Fibroblast of skin of right biceps (primary cell): ENCODE measurements at places on chromosomes 11 and 22.
A peak's percentile ranks its signal among the peaks of the same experiment; 100 is the strongest.

GRCh38 chr22:50657925-50658324, 14.7 kb upstream of the SHANK3 start:
- no peak for DNase-seq

GRCh38 chr11:62061356-62062222, 62.2 kb upstream of the INCENP start:
- no peak for DNase-seq

GRCh38 chr11:73186886-73187285, 31.2 kb upstream of the P2RY2 start:
- DNase-seq: no peak

DNA sequence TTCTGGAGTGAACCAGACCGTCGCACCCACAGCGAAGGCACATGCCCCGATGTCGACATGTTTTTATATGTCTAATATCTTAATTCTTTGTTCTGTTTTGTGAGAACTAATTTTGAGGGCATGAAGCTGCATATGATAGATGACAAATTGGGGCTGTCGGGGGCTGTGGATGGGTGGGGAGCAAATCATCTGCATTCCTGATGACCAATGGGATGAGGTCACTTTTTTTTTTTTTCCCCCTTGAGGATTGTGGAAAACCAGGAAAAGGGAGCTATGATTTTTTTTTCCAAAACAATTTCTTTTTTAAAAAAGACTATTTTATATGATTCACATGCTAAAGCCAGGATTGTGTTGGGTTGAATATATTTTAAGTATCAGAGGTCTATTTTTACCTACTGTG, 49.2 kb upstream of the OR4B1 start:
- peak; percentile 55 for DNase-seq

GRCh38 chr22:47836957-47837356, 1074.5 kb downstream of the TBC1D22A start:
- DNase-seq: peak; percentile 96

DNA sequence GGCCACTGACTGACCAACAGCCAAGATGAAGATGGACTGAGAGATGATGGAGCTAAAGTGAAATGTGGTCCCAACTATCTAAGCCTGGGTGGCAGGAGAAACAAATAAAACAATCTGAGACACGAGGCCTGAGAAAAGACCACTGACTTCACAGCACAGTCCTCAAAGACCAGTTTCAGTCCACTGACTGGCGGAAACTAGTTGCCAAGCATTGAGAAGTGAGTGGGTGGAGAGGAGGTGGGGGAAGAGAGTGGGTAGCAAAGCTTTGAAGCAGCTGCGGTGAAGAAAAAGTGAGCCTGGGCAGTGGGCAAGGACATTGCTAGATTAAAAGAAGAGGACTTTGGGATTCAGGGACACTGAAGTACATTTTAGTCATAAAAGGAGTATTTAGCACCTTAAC, 1.9 kb downstream of the MS4A1 start:
- DNase-seq: no peak

DNA sequence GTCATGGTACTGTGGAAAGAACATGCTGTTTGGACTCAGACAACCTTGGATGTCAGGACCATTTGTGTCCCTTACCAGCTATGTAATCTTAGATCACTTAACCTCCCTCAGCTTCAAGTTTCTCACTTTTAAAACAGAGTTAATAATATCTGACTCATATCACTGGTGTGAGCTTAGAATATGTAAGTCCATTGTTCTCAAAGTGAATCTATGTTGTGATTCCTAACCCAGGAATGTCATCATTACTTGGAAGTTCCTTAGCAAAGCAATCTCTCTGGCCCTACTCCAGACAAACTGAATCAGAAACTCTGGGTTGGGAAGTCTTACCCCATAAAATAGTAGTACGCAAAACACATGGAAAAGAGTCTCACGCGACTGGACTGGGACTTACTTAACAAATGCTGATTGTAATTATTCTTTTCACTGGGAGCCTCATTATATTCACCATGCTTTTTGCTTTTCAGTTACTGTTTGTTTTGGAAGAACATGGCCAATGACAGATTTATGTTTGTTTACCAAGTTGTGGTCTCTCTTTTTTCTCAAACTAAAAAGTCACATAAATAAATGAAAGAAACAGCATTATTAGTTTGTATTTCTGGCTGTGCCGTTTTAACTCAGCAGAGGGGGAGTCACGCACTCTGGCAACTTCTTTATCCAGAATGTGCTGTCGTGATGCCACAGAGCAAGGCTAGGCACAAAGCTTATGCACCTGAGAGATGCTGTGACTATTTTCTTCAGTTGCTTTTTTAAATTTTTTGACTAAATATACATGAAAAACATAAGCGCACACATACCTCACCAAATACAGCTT, 217.7 kb upstream of the CTSC start:
- DNase-seq: peak; percentile 99

DNA sequence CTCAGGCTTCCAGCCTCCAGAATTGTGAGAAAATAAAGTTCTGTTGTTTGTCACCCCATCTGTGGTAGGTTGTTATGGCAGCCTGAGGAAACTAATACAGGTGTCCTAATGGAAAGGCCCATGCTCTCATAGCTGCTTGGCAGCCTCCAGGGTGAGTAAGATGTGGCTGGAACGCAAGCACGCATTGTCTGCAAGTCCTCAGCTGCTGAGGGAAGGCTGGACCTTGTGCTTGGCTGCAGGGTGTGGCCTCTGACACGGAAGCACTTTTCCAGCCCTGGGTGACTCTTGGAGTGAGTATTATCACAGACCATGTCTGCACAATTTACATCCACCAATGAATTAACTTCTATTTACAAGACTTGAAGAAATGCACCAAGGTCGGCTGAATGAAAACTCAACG, 44.4 kb upstream of the BARX2 start:
- peak; percentile 8 for DNase-seq

- DNase-seq: no peak
These were observed 11.3 kb downstream of the TMEM216 start for GRCh38 chr11:61403658-61404057.
